Glutamatergic neuron (in vitro differentiated cells): ENCODE measurements at places on chromosomes 11 and 22.
A peak's percentile ranks its signal among the peaks of the same experiment; 100 is the strongest.

DNA sequence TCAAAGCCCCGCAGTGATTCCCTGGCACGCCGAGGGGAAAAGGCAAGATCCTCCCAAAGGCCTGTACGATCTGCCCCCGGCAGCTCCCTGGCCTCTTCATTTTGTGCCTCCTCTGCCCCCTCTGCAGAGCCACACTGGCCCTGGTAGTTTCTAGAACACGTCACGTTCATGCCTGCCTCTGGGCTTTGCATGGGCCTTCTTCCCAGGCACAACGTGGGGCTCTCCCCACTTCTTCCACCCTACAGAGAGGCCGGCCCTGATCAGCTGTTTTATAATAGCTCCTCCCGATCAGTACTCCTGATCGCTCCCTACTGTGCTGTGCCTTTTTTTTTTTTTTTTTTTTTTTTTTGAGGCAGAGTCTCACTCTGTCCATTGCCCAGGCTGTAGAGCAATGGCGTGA is 78.4 kb downstream of the PTPRJ start:
- DNase-seq = no peak

DNA sequence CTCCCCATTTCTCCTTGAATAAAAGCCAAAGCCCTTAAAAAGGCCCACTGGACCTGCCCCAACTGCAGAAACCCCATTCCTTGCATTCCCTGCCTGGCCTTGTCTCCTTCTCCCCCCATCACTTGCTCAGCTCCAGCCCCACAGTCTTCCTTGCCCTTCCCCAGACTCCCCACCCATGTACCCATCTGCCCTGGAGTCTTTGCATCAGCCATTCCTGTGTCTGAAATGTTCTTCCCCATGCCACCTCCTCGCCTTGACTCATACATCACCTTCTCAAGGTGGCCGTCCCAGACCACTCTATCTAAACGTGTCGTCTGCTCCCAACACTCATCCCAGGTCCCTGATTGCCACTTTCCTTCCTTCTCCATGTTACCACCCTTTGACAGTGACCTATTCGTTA is 77.4 kb upstream of the SHANK2 start:
- DNase-seq = no peak

DNA sequence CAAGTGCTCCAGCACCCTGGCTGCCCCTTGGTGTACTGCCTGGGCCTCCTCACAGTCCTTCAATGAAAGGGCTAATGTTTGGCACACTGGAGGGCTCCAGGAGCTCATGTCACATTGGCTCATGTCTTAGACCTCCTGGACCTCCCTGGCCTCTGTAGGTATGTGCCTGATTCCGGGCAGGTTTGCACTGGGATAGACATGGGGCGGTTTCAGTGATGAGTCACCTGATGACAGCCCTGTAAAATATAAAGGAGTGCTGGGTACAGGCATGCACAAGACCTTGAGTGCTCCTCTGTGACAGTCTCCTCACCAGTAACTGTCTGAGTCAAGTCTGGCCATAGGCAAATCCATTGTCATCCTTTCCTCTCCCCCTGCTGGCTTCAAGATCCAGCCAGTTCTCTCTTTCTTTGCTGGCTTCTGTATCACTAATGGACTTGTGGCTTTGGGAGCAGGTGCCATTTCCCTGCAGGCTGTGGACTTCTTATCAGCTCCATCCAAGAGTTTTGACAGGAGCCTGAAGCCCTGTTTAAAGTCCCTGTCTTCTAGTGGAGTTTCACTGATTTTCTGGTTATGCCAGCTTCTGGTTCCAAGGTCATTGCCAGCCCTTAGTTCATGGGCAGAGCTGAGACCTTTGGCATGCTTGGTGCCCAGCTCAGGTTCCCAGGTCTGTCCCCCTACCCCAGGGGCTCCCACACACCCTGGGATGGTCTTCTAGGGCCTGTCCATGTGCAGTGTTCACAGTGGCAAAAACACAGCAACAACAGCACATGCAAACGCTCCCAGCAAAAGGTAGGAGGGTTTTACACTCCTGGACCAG is 22.7 kb upstream of the P2RY2 start:
- peak; percentile 7 for DNase-seq

DNA sequence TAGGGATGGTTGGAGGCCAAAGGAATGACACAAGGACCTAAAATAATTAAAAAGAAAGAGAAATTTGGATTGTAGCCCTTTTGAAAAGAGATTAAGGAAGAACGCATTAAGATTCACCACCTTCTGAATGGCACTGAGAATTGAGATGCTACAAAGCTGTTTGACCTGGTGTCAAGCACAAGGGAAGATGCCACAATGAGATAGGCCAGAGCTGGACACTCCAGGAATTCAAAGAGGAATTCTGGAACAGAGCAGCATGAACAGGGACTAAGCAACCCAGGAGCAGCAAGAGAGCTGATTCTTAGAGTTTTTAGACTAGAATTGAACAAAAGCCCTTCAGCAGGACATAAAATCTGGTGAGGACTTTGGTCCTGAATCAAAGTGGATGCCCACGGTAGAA is 11.6 kb upstream of the CECR2 start:
- DNase-seq = no peak

- no peak for DNase-seq
Measured at GRCh38 chr11:70854201-70854600, 398.2 kb downstream of the SHANK2 start.

- DNase-seq = no peak
Measured at GRCh38 chr22:37675930-37676735, 697 bp downstream of the LGALS1 start.

DNA sequence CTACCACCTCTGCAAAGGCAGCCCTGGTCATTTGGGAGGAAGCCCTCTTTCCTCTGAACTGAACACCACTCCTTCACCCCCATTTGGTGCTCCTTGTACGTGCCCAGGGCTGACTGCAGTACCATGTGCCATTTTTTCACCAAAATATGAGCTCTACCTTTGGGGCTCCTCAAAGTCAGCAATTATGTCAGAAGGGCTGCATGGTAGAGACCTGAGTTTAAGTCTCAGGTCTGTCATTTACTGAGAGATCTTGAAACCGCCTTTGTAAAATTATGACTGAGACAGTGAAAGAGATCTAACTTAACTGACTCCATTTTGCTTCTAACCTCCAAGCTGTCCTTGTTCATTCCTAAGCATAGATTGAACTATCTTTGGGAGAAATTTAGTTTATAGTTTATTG is 58.0 kb downstream of the THAP12 start:
- no peak for DNase-seq

GRCh38 chr11:131248588-131248987 is 121.8 kb upstream of the NTM start:
- DNase-seq = no peak

DNA sequence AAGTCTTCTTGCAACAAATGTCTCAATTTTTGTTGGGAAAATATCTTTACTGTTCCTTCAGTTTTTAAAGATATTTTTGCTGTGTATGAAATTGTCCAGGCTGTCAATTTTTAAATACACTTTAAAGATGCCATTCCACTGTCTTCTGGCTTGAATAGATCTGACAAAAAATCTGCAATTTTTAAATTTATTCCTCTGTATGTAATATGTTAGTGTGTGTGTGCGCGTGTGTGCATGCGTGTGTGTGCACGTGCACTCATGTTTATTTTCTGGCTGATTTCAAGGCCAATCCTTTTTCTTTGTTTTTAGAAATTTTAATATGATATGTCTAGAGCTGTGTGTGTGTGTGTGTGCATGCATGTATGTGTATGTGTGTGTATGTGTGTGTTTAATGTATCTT is 263.2 kb upstream of the SESN3 start:
- no peak for DNase-seq

GRCh38 chr11:115504276-115505158 is at the start of gene CADM1:
CADM1 (minus strand) TSS chr11:115504415.
- DNase-seq = peak; percentile 98
